T-cell (primary cell): ENCODE measurements at places on chromosomes 4 and X. TPM values are rescaled to one million over a fixed set of nuclear protein-coding genes. Genes with fewer than 3 reads are reported as not detected.

DNA sequence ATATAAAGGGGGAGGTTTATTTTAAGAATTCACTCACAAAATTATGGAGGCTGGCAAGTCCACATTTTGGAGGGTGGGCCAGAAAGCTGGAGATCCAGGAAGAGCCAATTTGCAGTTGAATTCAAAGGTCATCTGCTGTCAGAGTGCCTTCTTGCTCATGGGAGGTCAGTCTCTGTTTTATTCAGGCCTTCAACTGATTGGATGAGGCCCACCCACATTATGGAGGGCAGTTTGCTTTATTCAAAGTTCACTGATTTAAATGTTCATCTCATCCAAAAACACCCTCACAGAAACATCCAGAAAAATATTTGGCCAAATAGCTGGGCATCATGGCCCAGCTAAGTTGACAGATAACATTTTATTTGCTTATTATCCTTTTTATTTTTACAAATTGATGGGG lies 59.5 kb downstream of the SEPSECS start:
- DNase-seq: no peak

DDX53 gene
- total RNA-seq: not detected

KLF8 gene
- total RNA-seq: 5.4 TPM

ARL9 gene
- total RNA-seq: 0.50 TPM
